ENCODE measurements at places on chromosomes 6 and 20.

DNA sequence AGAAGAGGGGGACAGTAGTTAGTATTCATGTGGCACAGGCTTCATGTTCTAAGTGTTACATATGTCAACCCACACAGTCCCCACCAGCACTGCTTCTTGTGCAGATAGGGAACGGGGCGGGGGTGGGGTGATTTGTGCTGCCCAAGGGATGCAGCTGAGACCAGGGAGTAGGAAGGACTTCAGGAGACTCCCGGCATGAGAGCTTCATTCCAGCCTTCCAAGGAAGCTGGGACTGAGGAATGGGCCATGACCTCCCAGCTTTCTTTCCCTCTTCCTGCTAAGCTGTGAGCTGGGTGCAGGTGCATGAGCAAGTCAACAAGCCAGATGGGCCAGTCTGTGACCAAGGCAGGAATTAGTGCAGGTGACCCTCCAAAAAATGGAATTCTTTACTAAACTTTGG is 9.2 kb downstream of the BEND3 start:
- no peak for DNase-seq

GRCh38 chr6:74050921-74051320 is 354.9 kb downstream of the CD109 start:
- no peak for DNase-seq

GRCh38 chr6:166415306-166415705 is 32.6 kb upstream of the MPC1 start:
- peak; percentile 22 for DNase-seq

DNA sequence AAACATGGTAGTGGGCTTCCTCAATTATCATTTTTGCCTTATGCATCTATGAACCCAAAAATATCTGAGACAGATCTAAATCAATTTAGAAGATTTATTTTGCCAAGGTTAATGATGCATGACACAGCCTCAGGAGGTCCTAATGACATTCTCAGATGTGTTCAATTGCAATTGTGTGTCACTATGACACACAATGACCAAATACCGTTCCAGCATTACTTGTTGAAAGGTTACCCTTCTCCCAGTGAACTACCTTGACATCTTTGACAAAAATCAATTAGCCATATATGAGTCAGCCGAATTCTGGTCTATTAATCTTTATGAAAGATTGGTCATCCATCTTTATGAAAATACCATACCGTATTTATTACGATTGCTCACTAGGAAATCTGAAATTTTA is 592.5 kb upstream of the GJE1 start:
- DNase-seq = no peak

DNA sequence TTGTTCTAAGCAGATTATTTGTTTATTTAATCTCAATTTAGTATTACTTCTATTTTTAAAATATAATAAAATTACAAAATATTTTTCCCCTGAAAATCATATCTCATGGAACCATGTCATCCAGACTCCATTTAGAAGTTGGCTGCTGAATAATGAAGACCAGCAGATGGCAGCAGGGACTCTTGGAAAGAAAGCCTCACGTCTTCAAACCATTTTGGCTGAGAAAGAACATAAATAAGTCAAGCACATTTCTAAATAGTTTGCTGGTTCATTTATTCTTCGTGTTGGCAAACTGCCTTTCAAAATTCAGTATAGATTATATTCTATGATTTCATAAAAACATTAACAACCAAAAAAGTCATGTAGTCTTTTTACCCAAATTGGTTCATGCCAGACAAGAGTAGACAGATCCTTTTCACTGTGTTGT is 71.7 kb downstream of the RCAN2 start:
- DNase-seq = peak; percentile 30

DNA sequence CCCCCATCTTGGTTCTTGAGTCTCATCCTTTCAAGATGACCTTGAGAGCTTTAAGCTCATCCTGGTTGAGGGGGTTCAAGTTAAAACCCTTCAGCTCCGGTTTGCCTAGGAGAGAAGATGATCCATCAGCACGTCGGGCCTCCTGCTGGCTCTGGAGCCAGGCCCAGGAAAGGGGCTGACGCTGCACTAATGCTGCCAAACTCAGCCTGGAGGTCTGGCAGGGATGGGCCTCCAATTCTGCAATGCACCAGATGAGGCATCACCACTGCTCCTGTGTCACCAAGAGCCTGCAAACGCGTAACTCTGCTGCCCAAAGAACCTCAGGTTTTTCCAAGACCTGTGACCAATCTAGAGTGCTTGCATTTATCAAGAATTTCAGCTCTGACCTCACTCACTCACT is 6.1 kb downstream of the PDRG1 start:
- DNase-seq = no peak

DNA sequence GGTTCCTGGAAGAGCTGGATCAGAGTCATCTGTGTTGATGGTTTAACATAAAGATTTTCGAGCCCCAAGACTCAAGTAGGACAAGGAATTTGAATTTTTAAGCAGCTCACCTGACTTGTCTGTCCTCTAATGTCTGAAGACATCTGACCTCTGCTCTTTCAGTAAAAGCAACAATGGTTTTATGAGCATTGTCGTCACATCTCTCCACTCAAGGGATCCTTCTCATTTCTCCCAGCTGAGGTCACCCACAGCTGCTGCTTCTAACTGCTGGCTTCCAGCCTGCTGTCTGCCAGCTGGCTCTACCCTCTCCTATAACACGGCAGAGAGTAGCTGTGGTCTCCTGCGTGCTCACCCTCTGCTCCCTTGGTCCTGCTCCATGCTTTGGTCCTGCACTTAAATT is 24.7 kb upstream of the HDAC2 start:
- DNase-seq = no peak

DNA sequence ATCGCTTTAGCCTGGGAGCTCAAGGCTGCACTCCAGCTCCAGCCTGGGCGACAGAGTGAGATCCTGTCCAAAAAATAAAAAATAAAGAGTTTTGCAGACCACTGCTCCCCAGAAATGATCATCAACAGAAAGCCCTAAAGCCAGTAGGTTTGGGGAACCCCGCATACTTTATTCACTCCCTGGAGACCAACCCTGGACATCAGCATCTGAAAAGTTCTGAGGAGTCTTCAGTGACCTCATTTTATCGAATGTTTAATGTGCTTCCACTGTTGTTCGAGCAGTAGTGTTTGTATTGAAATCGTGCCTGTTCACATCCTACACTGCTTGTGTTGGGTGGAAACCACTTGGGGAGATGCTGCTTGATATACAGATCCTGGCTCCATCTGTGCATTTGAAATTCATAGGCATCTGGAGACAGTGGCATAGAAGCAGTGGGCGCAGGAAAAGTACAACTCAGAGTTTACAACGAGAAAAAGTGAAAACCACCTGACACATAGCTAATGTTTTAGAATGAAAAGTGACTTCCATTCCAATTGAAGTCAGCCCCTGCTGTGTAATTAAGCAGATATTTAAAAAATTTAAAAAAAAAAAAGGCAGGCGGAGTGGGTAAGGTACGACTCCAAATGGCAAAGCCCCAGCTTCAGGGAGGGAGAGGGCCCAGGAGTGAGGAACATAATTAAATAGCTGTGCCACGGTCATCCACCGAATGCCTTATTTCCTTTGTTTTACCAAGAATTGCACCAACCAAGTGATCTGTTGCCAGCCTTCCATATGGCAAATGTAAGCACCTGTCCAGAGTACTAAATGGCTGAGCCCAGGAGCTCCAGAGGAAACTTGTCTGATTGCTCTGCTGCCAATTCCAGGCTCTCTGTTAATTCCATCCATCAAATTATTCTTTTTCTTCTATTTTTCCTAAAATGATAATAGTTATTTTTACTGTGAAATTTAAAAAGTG is 100.4 kb upstream of the NAA20 start:
- no peak for DNase-seq

DNA sequence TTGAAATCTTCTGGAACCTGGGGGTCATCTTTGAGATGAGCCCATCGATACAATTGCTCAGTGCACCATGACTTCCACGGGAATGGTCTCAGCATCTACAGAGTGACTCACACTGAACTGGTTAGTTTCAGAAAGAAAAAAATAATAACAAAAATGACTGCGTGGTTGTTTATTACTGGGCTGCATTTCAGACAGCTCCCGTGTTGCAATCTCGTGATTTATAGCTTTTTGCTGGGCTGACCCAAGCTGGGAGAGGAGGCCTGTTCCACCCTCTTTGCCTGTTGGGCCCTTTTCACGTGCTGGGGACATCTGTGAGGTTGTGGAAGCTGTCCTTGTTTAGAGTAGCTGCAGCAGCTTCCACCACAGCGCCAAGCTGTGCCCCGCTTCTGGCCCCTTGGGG is 225.5 kb downstream of the BMP7 start:
- DNase-seq = no peak

DNA sequence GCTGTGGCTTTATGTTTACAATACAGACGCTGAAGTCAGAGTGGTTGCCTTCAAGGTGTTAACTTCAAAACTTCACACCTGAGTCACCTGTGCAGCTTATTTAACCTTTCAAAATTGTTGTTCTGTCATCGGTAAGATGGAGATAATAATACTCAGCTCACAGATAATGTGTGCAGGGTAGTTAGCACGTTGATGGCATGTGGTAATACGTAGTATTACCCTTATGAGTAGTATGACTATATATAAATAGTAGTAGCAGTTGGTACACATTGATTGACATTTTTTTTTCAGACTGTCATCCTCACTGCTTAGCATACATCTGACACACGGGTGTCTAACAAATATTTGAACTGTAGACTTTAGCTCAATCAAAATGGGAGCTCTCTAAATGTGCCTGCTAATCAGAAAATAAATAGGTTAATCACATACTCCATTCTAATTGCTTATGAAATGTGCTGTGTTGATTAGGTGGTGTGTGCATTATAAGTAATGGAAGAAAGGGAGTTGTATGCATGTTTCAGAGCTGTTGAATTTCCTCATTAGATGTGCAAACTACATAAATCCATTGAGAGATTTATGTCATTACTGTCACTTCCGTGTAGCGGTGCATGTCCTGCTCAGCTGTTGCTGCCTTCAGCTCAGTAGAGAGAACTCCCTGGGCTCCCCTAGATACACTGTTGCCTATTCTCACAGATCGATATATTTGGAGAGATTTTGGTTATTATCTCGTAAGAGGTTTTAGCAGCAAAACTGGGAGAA is 11.2 kb upstream of the MROH8 start:
- DNase-seq = no peak

GRCh38 chr6:15897063-15897876 is 231.6 kb upstream of the MYLIP start:
- no peak for DNase-seq

DNA sequence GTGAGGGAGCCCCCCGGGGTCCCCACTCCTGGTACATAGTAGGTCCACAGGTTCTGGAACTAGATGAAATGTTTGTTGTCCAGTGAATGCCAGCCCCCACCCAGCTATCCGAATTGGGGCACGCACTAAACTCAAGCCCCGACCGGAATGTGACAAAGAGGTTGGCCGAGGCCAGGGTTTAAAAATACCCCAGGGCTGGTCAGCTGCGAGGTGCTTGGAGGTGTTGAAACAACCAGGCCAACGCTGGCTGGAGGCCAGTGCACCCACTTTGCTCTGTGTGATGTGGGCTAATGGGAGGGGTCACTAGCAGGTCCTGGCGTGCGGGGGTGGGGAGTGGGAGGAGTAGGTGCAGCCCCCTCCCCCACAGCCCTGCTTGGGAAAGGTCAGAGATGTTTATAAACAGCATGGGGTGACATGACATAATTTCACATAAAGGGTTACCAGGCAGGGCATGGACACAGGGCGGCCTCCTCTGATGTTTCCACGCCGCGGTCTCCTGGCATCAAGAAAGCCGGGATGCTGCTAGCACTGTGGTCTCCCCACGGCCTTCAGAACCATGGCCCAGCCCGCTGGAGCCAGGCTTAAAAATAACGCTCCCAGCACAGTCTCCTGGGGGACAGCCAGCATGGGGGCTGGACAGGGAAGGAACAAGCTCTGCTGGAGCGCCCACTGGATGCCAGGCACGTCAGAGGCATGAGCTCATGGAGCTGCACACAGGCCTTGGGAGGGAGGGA is 111.2 kb upstream of the PTPN1 start:
- DNase-seq = no peak

DNA sequence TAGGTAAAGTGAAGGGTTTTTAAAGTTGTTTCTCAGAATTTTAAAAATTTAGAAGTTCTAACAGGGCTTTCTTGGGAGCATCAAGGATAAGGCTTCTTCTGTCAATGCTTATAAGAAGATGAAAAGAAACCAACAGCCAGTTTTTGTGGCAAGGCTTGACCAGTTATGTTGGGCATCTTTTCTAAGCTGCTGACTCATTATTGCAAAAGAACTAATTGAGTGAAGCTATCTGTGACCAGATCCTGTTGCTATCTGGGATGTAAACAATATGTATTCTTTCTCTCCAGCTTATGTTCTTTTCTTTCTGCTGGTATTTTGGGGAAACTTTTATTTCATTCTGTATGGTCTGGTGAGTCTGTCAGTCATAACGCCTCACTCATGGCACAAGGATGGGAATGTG is 643.8 kb downstream of the HDGFL1 start:
- no peak for DNase-seq

GRCh38 chr6:110613356-110613755 is 136.9 kb upstream of the SLC22A16 start:
- DNase-seq = no peak

- DNase-seq = no peak
Observed at GRCh38 chr6:71015392-71015791, 58.5 kb upstream of the B3GAT2 start.

Measured in stimulated activated CD4-positive, alpha-beta T cell treated with anti-CD3 and anti-CD28 coated beads, Interleukin-4, amount 100 ng/mL, for 24 hours (primary cell).